Panc1 (cell line): ENCODE measurements at places on chromosomes 11 and 22.

GRCh38 chr22:36166086-36166485, 5.5 kb upstream of the APOL3 start:
- no peak for DNase-seq

- DNase-seq: no peak
Measured at GRCh38 chr11:1283091-1283511, 26.3 kb downstream of the TOLLIP start.

DNA sequence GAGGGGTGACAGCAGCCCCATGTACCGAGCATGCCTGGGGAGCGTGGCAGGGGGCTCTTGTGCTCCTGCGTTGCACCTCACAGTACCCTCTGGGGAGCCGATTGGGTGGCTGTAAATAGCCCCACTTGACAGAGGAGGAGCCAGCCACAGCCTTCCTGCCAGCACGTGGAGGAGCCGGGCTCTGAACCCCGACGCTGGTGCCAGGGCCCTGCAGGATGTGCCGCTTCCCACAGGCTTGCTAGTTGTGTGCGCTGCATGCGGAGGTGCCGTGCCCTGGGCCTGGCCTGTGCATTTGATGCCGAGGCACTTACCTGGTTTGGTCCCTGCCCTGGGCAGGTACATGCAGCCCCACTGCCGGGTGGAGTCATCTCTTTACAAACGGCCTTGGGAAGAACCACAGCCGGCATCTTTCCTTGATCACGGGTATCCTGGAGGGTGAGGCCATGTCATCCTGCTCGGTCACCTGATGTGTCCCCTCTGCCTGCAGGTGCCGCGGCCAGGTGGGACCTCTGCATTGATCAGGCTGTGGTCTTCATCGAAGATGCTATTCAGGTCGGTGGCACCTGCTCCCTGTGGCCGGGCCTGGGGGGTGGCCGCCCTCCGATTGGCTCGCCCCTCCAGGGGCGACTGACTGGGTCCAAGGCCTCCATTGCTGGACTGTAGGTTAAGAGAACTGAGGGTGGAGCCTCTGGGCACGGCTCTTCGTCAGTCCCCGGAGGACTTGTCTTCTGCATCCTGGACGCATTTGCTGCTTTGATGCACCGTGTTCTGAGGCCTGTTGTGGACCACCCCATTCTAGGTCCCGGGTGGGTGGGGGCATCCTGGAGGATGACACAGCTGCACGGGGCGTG, 5.0 kb downstream of the TPCN2 start:
- no peak for DNase-seq

DNA sequence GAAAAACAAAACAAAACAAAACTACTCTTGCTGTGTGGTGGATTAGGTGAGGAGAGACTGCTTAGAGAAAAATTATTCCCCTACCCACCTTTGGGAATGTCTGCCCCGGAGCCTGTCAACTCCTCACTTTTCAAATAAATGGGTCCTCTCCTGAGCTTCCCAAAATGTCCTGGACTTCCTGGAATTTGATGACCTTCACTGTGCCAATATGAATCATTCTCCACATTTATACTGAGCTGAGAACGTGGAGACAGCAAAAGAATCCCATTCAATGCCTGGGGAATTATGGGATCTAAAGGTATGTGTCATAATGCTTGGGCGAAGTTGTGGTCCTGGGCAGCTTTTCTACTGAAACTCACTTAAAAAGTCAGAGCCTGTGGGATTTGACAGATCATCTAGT, 136.8 kb downstream of the KIF18A start:
- no peak for DNase-seq

GRCh38 chr11:124199702-124200101, 16.6 kb downstream of the OR10D3 start:
- no peak for DNase-seq

GRCh38 chr11:116598036-116598435, 174.8 kb downstream of the BUD13 start:
- no peak for DNase-seq

DNA sequence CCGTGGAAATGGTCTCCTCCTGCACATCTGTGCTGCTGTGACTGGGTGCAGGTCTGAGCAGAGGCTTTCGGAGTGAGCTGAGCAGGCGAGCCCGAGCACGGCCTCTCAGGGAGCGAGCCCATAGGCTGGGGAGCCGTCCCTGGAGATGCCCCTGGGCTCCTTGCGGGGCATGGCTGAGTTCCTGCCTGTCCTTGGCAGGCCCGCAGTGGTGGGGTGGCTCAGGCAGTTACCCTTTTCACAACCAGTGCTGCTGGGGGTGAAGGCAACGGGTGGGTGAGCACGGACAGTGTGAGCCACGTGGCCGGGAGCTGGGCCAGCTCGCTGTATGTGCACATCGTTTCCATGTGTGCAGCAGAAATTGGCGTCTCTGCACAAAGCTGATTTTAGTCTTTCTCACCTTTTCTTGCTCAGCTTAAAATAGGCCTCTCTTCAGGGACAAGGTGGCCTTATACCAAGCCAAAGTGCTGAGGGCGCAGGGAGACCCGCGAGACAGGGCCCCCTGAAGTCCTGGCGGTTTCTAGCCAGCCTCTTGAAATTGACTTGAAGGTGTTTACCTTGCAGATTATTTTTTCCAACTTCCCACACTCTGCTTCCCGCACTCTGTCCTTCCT, at the start of gene TP53AIP1:
TP53AIP1 (minus strand) TSS at position 55 of the 611 bp plus-strand sequence. CDS start 5,053 bp downstream, outside the sequence.
- DNase-seq: no peak

- DNase-seq: no peak
Measured at GRCh38 chr11:121350314-121351082, 57.9 kb downstream of the SC5D start.

GRCh38 chr11:94740083-94741021, 27.8 kb upstream of the AMOTL1 start:
- DNase-seq: no peak

DNA sequence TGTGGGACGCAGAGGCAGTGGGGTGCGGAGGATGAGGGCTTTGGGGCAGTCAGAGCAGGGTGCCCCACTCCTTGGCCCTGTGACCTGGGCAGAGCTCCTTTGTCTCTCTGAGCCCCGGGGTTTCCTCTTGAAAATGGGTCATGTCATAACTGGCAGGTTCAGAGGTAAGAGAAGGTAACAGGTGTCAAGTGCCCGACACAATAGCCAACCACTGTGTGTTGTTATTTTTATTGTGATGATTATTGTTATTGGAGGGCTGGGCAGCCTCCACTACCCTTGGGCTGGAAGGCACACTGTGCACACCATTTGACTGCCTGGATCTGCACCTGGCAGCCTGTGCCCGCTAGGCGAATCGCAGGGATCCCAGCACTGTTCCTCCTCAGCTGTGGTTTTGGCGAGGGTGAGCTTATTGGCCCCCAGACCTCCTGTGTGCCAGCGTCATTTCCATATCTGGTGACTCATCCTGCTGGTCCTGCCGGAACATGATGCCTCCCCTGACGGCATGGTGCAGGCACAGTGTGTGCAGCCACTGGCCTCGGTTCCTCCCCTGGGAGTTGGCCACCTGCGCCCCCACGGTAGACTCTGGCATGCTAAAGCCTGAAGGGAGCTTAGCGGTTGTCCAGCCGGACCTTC, 15.4 kb upstream of the SOX10 start:
- no peak for DNase-seq

GRCh38 chr11:86746514-86746913, 53.8 kb upstream of the PRSS23 start:
- DNase-seq: no peak

- DNase-seq: no peak
Measured at GRCh38 chr11:46380340-46381047, 975 bp upstream of the MDK start.

GRCh38 chr11:6568191-6568918, 35.1 kb downstream of the RRP8 start:
- DNase-seq: no peak

DNA sequence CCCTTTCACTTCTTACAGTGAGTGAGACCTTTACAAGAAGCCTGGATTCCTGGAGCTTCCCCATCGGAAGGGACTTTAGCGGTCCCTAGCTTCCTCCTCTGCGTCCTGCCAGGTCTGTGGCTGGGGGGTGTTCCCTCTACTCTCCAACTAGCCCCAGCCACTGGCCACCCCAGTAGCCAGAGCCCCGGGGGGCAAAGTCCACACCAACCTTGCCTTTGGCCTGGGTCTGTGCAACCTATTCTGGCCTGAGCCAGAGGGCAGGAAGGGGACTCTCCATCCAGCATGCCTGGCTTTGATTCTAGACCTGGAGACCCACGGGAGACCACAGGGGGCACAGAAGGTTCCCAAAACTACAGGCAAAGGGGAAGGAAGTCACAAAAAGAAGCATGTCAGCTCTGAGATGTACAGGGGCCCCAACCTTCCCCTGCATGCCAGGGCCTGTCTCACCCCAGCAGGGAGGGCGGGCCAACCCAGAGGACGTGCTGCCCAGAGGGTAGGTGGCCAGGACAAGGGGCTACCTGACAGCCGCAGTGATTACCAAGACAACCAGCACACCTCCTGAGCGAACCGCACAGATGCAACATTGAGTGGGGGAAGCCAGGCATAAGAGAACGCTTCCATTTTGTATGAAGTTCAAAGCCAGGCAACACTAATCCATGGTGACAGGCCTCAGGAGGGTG, 52.4 kb downstream of the DSCAML1 start:
- no peak for DNase-seq

DNA sequence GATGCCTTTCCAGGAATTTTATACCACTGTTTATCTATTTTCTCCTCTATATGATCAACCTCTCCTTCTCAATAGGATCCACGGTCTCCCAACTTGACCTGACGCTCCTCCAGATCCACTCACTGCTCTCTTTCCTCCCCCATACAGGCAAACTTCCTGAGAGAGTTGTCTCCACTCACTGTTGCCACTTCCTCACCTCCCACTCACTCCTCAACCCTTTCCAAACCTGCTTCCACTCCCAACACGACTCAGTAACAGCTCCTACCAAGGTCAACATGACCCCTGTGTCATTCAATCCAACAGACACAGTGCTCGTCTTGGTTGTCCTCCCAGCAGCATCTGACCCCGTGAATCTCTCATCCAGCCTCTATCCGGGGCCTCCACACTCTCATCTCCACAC, 3.1 kb downstream of the APBB1 start:
- no peak for DNase-seq

DNA sequence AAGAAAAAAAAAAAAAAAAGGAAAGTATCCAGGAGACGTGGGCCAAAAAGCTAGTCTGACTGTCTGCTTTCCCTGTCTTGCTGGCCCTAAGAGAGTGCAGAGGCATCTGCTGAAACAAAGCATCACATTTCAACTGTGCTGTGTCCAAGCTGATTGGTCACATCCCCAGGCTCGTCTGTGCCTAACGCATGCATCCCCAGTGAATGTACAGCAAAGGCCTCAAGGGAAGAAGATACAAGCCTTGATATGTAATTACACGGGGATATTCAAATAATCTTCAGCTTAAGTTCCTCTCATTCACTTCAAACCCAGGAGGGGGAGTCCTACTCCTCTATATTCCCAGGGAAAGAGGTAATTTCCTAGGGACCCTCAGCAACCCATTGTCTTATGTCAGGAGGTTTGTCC, 5.4 kb upstream of the SORL1 start:
- no peak for DNase-seq
